ENCODE measurements at places on chromosomes 13 and 19.

GRCh38 chr13:60165391-60166099, 1.8 kb upstream of the DIAPH3 start:
- DNase-seq, result no peak

- no peak for DNase-seq
Observed at GRCh38 chr19:42370068-42370520, 20.0 kb downstream of the CNFN start.

GRCh38 chr13:70520275-70521036, 412.2 kb upstream of the KLHL1 start:
- no peak for DNase-seq

DNA sequence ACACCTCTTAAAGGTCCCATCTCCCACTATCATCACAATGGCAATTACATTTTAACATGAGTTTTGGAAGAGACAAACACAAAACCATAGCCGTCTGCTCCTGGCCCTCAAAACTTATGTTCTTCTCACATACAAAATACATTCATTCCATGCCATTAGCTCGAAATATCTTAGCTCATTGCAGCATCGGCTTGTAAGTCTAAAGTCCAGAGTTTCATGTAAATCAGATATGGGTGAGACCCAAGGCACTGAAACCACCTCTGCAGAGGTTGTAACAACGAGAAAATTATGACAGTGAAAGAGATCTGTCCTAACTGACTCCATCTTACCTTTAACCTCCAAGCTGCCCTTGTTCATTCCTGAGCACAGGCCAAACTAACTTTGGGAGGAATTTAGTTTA, 635.0 kb upstream of the SPRY2 start:
- DNase-seq, result no peak

DNA sequence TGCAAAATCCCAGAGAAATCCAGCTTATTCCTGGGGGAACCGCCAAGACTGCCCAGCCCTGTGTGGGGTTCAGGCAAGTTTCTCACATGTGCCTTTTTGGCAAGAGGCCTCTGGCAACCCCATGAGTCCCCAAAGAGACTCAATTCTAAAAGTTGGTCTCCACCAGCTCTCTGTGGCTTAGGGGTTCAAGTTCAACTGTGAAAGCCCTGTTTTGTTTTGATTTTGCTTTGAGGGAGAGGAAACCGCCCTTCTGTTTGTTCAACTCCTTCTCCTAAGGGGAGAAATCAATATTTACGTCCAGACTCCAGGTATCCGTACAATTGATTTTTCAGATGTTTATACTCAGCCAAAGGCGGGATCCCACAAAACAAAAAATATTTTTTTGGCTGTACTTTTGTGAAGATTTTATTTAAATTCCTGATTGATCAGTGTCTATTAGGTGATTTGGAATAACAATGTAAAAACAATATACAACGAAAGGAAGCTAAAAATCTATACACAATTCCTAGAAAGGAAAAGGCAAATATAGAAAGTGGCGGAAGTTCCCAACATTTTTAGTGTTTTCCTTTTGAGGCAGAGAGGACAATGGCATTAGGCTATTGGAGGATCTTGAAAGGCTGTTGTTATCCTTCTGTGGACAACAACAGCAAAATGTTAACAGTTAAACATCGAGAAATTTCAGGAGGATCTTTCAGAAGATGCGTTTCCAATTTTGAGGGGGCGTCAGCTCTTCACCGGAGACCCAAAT, 583 bp upstream of the LDLR start:
- no peak for DNase-seq

DNA sequence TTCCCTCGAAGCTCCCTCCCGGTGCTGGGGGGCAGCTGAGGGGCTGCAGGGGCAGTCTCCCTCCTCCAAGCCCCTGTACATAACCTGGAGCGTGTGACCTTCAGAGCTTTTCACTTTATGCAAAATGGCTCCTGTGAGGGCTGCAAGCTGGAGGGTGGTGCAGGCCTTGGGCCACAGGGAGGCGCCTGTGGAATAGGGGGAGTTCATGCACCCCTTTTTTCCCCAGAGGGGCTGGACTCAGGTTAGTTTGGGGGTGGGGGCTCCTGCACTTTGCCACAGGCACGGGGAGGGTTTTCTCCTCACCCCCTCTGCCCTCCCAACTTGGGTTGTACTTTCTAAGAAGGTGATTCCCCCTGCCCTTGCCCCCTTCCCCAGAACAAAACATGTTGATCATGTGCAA, 6.6 kb upstream of the PRR19 start:
- DNase-seq, result no peak

DNA sequence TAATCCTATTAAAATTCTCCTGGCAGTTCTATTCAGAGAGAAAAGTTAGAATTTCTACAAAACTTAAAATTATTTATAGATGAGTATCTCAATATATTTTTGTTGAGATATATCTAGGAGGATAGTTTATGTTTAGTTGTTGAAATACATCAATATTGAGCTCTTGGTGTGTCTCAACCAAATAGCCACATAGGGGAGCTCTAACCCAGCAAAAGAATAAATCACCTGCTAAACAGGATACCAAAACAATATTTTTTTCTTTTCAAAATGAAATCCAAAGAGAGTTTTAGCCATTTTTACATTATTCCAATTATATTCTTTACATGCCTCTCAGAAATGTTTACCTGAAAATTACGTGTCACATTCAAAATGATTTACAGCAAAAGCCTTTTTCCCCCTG, 954.7 kb downstream of the SLITRK6 start:
- no peak for DNase-seq

GRCh38 chr13:98348466-98349200, 171.6 kb upstream of the RNF113B start:
- no peak for DNase-seq

GRCh38 chr19:7674010-7675005, 2.6 kb upstream of the MCEMP1 start:
- DNase-seq, result no peak

DNA sequence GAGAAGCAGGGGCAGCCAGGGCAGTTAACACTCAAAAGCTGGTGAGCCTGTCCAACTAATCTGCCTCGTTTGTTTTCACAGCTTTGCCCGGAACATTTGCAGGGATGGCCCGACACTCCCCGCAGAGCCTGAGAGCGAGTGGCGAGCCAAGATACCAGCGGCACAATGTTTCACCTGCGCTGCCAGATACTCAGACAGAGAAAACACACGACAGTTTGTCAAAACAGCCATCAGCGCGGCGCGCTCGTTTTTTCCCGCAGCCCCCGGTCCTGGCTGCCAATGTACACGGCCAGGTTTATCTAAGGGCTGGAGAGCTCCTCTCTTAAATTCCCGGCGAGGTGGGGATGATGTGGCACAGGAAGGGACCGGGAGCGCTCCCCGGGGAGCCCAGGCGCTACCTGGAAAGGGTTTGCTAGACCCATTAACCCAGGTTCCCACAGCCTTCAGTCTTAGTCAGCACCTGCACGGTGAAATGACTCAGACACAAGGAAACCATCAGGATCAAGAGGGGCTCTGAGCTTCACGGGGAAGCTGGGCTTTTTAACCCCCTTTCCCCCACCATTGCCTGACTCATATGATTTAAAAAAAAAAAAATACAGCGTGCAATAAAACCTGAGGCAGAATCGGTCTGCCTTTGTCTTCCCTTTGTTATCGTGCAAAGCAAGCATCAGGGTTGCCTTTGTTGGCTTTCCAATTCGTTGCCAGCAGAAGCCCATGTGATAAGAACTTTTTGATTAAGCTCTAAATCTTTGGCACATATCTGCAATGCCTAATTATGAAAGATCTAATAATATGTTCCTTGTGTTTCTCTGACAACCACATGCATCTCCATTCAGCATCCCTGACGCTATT, 186.2 kb downstream of the EFNB2 start:
- DNase-seq, result no peak
